ENCODE measurements at places on chromosomes 4 and X.
A peak's percentile ranks its signal among the peaks of the same experiment; 100 is the strongest.

GRCh38 chr4:119299741-119300100 lies 22.2 kb downstream of the FABP2 start:
- DNase-seq = no peak

DNA sequence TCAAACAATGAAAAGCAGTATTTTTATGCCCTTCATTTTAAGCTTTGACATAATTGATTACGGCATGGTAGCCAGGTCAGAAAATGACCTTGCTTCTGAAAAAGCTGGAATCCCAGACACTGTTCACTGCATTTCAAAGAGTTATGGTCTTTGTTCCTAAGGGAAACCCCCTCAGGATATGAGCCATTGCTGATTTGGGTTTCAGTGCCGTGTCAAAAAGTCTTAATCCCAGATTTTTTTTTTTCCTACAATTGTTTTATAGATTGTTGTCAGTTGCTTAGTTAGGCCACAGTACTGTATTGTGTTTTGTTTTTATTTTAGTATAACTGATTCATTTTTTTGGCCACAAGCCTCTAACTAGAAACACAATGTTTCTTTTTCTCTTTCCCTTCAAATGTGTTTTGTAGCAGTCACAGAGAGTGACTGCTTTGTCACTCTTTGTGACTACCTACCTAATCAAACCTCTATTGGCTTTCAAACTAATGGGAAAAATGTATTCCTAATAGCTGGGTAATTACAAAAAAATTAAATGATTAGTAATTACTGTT lies 10.3 kb downstream of the WDR44 start:
- DNase-seq = no peak

DNA sequence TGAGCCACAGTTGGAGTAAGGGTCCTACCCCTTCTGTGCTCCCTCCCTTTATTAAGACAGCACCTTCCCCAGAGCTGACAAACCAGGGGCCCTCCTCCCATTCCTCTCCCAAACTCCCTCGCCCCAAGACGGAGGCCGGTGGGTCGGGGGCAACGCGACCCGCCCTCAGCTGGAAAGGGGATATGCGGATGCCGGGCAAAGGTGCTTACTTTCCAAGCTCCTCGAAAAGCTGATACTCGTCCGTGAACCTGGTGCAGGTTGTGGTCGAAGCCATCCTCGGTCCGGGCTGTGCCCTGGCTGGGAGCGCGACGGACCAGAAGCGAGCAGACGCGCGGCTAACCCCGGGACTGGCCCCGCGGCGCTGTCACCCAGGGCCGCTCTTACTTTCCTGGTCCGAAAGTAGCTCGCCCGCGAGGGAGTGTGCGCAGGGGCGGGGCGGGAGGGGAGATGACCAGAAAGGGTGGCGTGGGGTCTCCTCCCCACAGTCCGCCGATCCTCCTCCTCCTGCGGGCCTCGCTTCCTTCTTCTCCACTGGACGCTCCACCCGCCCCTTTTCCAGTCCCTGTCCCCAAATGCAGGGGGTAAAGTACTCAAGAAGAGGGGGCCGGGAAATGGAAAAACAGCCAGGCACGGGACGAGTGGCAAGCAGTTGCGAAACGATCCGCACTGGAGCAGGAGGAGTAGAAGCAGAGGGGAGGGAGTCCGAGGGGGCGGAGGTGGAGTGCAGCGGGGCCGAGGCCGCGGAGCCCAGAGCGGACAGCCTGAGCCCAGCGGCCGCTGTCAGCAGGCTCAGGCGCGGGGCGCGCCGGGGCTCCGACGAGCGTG lies 531 bp downstream of the CAMK2D start:
- DNase-seq = peak; percentile 56

- DNase-seq = peak; percentile 66
Measured at GRCh38 chr4:20432088-20432487, 180.4 kb downstream of the SLIT2 start.

DNA sequence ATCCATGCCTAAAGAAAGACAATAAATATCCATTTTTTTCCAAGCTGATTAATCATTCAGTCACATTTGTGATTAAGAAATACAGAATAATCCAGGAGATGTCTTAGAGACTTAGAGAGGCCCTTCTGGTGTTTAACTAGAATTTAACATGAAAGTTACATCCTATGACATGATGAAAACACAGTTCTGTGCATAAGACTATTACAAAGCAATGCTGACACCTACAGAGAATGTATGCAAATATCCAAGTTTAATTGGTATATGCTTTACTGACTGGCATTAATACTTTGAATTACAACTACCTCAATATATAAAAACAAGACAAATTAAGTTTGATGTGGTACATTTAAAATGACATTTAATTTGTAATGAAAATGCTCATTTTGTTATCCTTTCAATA lies 17.8 kb upstream of the TLL1 start:
- DNase-seq = peak; percentile 13

DNA sequence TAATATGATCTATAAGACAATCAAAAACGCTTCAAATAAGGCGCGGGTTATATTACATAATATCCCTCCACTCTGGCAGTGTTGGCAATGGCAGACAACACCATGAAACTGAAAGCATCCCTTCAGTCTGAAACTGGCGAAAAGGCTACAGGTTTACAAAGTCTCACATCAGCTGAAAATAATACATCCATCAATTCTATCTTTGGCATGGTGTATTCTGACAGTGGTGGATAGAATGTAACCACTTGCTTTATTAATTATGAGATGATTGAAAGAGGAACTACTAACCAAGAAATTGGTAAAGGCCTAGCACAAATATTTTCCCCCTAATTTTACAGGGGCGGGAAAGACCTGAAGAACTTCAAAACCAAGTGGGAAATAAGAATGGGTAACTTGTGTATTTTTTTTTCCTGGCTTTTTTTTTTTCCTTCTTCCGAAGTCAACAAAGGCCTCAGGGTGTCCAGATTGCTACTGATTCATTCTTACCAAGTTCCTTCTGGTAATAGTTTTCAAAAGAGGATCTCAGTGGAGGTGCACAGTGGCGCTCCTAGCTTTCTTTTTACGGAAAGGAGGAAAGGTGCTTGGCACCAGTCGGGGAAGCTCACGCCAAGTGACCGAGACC lies 728 bp downstream of the UBA6 start:
- DNase-seq = peak; percentile 62

GRCh38 chrX:46918434-46918833 lies 6.2 kb downstream of the JADE3 start:
- DNase-seq = no peak

- DNase-seq = no peak
Measured at GRCh38 chrX:40415675-40416074, 165.1 kb upstream of the ATP6AP2 start.

GRCh38 chr4:25129917-25130316 lies 30.3 kb downstream of the SEPSECS start:
- DNase-seq = peak; percentile 53

DNA sequence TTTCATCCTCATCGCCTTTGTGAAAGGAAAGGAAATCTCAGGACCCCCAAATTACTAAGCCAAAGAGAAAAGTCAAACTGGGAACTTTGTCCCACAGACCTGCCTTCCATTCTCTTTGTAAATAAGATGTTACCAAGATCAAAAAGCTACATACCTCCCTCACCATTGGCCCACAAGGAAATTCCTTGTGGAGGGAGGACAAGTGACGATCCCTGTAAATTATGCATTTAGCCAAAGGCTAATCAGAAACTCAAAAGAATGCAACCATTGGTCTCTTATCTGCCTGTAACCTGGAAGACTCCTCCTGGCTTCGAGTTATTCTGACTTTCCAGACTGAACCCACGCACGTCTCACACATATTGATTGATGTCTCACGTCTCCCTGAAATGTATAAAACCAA lies 70.3 kb downstream of the SHOX start:
- no peak for DNase-seq

GRCh38 chrX:17266136-17266535 lies 108.9 kb upstream of the NHS start:
- no peak for DNase-seq

DNA sequence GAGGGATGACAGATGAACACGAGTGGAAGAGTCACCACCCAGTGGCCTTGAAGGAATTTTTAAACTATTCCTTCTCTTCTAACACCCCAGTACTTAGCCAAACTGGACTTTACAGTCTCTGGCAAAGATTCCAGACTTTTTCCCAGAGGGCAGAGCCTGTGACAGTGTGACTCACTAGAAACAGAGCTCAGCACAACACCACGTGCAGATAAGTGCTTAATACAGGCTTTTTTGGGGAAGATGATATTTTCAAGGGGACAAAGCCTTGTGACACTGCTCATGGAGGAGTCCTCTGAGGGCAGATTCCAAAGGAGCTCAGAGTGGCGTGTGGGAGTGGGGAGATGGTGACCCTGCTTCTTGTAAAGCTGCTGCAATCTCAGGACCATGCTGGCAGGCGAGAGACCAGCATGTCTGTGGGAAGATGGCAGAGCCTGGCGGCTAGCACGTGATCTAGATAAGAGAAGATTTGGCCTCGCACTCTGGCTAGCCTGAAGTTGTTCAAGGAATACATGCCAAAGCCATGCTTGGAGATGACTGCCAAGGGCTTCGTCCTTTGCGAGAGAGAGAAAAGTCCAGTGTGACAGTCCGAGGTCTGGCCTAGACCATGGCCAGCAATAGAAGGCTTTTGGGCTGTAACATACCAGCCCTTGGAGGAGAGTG lies 2.4 kb downstream of the RAB33A start:
- DNase-seq = peak; percentile 50

- peak; percentile 23 for DNase-seq
Measured at GRCh38 chrX:133610056-133610455, 194.8 kb upstream of the GPC4 start.

DNA sequence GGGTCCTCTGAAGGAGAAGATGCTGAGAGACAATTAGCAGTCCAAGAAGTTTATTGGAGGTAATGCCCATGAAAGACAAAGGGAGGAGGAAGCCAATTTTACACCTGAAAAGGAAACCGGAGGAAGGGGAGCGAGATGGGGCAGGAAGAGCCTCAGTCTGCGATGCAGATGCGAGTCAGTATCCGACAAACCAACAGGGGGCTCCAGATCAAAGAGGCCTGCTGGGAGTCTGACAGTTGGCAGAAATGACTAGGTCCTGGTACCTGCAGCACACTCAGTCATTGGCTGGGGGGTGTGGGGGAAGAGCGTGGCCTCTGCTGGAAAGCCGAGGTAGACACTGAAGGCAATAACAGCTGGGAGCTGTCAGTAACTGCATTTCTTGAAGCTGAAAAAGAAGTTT lies 231.1 kb upstream of the CENPE start:
- DNase-seq = no peak

DNA sequence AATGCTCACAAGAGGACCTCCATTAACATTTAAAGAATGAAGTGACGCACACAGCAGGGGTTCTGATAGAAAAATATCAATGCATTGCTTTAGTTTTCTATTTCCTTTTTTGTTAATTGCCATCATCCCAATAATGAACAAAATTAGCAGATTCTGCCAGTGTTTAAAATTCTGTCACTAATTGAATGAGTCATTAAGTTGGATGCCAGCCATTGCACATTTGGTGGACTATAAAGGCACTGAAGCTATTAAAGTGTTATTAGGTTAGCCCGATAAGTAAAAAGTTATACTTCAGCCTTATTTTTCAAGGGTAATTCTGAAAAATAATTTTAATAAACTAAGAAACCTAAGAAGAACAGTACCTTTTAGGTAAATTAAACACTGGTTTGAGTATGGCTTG lies 53.1 kb downstream of the MAP3K15 start:
- peak; percentile 19 for DNase-seq

DNA sequence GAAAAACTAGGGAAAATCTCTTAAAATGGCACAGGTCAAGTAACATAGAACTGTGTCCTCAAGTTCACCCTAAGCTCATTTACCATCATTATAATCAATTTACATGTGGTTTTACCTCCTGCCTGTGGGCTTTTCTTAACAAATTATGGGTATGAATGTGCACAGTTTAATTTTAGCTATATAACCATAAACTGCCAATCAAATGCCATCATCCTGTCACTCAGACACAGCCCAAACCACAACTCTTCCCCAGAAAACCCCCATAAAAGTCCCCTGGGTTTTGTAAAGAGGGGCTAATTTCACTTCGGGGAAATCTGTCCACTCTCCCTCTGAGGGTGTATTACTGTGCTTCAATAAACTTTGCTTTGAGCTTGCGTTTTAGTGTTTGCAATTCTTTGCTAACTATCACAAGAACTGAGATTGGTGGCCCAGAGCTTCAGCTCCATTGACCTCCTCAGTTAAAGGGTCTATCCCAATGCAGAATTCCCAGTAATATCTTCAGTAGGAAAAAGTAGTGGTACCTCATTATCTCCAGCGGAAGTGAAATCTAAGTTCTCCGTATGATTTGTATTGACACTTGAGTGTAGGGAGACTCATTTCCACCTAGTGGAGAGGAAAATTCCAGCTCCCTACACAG lies 394.6 kb downstream of the SPOCK3 start:
- no peak for DNase-seq

DNA sequence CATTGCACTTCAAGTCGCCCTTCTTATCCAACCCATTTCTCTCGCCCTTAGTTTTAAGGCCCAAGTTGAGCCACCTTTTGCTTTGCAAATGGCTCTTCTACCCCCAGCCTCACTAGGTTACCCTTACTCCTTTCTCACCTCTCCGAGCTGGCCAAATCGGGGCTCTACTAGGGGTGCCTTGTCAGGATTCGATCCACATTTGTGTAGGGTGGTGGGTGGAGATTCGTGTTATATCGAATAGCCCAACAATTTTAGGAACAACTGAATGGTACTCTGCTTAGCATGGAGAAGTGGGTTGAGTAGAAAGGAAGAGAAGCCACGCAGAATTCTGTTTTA lies 3.5 kb downstream of the SLIT2 start:
- DNase-seq = no peak

- DNase-seq = no peak
Measured at GRCh38 chrX:12961196-12961718, 13.7 kb upstream of the TMSB4X start.
